ENCODE measurements at places on chromosomes 13 and 19. TPM values are rescaled to one million over a fixed set of nuclear protein-coding genes. Genes with fewer than 3 reads are reported as not detected.

DNA sequence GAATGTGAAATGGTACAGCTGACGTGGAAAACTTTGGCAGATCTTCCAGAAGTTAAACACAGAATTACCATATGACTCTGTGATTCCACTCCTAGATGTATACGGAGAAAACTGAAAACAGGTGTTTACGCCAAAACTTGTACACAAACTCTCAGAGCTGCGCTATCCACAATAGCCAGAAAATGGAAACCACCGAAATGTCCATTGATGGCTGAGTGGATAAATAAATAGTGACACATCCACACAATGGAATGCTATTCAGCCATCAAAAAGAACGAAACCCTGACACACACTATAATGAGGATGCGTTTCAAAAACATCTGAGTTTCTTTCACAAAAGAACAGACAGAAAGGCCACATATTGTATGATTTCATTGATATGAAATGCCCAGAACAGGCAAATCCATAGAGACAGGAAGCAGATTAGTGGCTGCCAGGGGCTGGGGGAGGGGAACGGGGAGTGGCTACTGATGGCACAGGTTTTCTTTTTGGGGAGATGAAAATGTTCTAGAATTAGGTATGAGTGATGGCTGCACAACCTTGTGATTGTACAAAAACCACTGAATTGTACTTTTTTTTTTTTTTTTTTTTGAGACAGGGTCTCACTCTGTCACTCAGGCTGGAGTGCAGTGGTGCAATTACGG, 33.0 kb downstream of the IL12RB1 start:
- H3K4me1 ChIP-seq: no peaks in the 10 kb centered on the region
- DNase-seq: no peak
- no peak overlapping the region for H3K27ac ChIP-seq
- no peaks in the 10 kb centered on the region for H3K27me3 ChIP-seq

DNA sequence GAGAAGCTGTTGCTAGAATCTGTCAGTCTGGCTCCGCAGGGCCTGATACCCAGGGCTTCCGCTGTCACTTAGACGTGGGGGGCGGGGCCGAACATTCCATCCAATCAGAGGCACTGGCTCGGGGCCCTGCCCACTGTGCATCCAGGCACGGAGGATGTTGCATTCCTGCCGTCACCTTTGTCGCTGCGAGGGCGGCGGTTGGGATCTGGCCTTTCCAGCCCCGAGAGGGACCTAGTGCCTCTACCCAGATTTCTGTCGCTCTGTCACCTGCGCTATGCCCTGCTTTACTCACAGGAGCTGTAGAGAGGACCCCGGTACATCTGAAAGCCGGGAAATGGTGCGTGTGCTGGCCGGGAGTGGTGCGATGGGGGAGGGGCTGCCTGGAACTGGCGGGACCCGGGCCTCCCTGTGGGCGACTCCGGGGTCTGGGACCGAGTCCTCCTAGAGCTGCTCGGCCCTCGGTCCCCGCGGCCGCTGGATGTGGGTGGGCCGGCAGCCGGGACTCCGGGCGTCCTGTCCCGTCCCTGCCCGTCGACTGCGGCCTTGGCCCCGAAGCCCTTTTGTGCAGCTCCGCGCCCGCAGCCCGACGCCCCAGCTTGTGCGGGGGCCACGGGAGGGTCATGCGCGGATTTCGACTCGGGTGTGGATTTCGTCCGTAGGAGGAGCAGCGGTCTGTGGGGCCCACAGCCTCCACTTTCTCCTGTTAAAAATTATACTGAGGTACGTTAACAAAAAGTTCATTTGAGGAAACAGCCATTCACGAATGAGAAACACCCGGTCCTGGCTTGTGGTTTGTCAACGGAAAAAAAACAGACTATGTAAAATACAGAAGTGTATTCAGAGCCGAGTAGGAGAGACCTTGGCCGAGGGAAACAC, at the start of gene ZNF439:
TSS of gene ZNF439 (plus strand) at position 133 of the 876 bp plus-strand sequence. CDS start at position 275, 142 bp downstream.
- H3K4me1 ChIP-seq: no peaks in the 10 kb centered on the region
- no peaks in the 10 kb centered on the region for H3K27me3 ChIP-seq
- H3K27ac ChIP-seq: no peak within 1 kb of the TSS
- H3K36me3 ChIP-seq: no peaks in the 10 kb centered on the region
- peak within 1 kb of the TSS; percentile 21 for H3K4me3 ChIP-seq

DNA sequence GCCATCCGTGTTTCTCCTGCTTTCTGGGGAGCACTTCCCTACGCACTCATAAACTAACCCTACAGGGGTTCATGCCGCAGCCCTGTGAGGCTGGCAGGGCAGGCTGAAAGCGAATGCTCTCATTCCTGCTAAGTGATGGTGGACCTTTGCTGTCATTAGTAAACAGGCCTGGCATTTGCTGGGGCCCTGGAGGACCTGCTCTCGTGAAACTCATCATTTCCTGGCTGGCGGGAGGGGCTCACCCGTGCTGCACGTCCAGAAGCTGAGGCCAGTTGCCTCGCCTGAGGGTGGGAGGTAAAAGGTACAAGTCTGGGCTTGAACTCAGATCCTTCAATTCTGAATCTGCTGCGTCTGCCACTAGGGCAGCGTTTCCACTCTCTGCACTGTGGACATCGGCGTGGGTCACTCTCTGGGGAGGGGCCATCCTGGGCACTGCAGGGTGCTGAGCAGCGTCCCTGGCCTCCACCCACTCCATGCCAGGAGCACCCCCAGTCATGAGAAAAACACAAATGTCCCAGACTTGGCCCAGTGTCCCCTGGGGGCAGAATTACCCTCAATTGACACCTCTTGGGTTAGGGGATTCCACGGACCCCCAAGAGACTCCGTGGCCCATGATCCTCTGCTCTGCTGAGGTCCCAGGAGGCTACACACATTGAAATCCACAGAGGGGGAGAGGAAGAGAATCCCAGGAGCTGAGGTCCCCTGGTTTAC, 7.0 kb downstream of the MOB3A start:
- no peaks in the 10 kb centered on the region for H3K36me3 ChIP-seq
- no peaks in the 10 kb centered on the region for H3K27me3 ChIP-seq
- DNase-seq: no peak
- H3K4me3 ChIP-seq: no peak overlapping the region
- peak overlapping the region; percentile 34 for H3K27ac ChIP-seq

DNA sequence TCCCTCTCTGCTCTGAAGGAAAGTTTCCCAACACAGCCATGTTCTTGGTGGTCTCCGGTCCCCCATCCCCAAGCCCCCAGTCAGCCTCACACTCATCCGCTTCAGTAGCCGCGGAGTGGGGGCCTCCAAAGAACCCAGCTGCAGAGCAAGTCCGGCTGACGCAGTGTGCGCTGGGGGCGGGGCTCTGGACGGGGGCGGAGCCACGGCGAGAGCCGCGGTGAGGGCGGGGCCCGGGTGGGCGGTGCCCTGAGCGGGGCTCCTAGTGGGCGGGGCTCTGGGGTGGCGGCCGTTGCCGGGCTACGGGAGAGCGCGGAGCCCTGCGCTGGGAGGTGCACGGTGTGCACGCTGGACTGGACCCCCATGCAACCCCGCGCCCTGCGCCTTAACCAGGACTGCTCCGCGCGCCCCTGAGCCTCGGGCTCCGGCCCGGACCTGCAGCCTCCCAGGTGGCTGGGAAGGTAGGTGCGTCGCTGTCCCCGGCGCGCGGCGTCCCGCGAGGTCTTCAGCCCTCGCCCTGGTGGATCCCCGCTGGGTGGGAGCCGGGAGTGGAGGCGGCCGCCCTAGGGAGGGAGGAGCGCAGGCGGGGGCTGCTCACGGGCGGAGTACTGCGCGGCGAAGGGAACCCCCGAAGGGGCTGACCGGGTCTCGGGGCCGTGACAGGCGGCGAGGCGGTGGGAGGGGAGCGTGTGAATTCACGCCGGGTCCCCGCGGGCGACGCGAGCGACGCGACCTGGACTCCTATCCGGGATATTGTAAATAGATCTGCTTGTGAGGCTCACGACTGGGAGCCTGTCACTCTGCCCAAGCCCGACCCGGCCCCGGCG, 9.1 kb downstream of the TNFRSF19 start:
- no peaks in the 10 kb centered on the region for H3K36me3 ChIP-seq
- H3K4me3 ChIP-seq: peak overlapping the region; percentile 82
- peaks cover 10% of the 10 kb centered on the region for H3K27me3 ChIP-seq
- H3K4me1 ChIP-seq: peaks cover 16% of the 10 kb centered on the region
- peak; percentile 90 for DNase-seq

DNA sequence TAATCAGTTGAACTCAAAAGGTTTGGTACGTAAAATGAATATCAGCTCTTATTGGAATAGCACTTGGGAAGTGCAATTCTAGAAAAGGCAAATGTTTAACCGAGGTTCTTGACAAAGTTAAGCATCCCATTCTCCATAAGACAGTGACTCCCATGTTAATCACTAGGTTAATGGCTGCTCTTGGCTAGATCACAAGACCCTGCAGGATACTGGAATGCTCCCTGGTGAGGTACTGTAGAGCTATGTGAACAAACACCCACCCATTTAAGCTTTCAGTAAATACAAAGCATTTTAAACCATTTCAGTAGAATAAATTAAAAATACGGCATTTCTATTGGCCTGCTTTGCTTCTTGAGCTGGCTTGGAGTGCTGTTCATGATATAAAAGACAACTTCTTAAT, 56.5 kb downstream of the TDRD3 start:
- no peak overlapping the region for H3K4me3 ChIP-seq
- DNase-seq: no peak
- no peaks in the 10 kb centered on the region for H3K4me1 ChIP-seq
- no peaks in the 10 kb centered on the region for H3K27me3 ChIP-seq
- H3K36me3 ChIP-seq: no peaks in the 10 kb centered on the region

CHAF1A gene
- 38.9 TPM for polyA plus RNA-seq

DNA sequence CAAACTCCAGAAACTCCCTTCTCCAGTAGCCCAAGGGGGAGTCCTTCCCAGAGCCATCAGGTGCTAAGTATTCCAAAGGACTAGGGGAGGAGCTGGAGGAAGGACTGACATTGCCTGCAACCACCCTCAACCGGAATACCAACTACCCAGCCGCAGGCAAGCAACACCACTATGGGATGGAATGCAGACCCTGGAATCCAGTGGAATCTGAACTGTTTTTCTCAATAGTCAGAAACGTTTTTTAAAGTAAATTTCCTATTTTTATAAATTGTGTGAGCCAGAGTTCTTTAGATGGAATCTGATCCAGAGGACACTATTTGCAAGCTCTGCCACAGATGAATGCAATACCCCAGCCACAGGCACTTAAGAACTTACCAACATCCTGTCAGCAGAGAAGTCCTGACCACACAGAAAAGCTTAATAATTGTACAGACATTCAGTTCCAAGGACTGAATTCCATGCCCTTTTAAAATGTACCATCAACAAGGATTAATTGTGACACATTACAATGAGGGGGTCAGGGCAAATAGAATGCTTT, 92.1 kb downstream of the USP12 start:
- no peak overlapping the region for H3K4me3 ChIP-seq
- H3K36me3 ChIP-seq: peaks cover 6% of the 10 kb centered on the region
- H3K27ac ChIP-seq: peak overlapping the region; percentile 43

DNA sequence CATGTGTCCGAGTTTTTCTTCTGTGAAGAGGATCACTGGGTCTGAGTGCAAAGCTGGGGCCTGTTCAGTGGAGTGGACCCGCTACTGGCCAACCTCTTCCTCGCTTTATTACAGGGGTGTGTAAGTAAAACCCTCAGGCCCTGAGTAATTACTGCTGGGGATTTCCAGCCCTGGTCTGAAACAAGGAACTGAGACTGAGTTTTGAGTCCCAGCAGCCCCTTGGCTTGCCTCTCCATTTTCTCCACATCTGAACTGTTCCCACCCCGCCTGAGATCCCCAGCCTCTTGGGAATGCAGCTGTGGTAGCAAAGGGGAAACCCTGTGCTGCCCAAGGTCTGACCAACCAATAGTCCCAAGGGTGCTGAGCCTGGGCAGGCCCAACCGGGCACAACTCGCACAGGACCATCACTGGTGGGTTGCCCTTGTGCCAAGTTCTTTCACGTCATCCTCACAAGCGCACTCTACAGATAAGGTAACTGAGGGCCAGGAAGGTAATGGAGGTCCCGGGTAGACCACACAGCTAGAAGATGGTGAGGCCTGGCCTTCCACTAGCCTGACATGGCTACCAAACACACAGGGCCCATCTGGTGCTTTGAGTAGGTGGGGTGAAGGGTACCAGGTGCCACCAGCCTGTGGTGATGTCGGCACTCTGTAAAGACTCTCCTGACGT, 13.7 kb upstream of the SLC35E1 start:
- no peaks in the 10 kb centered on the region for H3K36me3 ChIP-seq
- H3K27me3 ChIP-seq: no peaks in the 10 kb centered on the region
- no peak overlapping the region for H3K4me3 ChIP-seq
- H3K27ac ChIP-seq: peak overlapping the region; percentile 79
- peaks cover 77% of the 10 kb centered on the region for H3K4me1 ChIP-seq

GRCh38 chr19:45153339-45154063, 7.3 kb downstream of the NKPD1 start:
- peaks cover 15% of the 10 kb centered on the region for H3K4me1 ChIP-seq
- peaks cover 32% of the 10 kb centered on the region for H3K27me3 ChIP-seq
- H3K4me3 ChIP-seq: peak overlapping the region; percentile 1
- H3K27ac ChIP-seq: no peak overlapping the region
- peak; percentile 82 for DNase-seq
- no peaks in the 10 kb centered on the region for H3K36me3 ChIP-seq
